DMS53 (cell line): ENCODE measurements at places on chromosomes 12 and 14.

GRCh38 chr12:108921946-108922345 is 42.1 kb downstream of the DAO start:
- DNase-seq, result peak; percentile 58

DNA sequence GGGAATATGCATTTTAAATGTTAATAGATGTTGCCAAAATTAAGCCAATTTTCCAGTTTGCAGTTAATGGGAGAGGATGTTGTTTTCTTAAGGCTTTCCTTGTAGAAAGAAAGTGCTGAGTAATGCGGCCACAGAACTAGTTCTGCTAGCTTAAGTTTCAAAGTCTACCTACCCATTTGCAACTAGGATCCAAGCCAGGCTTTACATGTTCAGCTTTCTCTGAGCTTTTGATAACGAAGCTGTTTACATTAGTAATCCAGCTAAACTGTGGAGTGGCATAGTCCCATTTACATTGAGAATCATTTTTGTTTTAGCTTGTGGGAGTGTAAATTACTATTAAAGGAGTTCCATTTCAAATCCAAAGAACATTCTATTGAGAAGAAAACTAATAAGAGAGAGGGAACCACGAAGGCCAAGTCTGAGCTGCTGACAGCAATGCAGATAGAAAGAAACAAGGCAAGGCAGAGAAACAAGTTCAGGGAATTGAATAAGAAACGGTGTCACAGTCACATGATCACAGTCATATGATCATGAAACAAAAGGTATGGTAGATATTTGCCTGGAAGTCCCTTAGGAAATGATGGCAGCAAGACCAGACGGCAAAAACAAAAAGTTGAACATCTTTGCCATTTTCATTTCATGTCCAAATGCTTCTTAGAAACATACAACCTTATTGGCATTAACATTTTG is 274.9 kb downstream of the PAWR start:
- peak; percentile 84 for DNase-seq

GRCh38 chr14:73392329-73393257 is 65.8 kb downstream of the NUMB start:
- no peak for DNase-seq

DNA sequence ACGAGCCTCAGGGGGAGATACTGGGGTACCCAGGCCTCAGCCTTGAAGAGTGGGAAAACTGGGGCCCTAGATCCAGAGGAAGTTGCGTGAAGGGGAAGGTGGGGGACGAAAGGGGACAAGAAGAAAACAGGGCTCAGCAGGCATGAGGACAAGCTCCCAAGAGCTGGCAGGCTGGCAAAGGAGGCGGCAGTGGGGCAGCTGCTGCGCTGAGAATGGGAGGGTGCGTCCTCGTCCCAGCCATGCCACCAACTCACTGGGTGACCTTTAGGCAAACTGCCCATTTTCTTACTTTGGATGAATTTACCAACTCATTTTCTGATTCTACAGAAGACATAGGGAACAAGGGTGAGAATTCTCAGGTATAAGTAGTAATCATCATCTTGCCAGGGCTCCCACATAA is 133.6 kb downstream of the TTC7B start:
- no peak for DNase-seq

DNA sequence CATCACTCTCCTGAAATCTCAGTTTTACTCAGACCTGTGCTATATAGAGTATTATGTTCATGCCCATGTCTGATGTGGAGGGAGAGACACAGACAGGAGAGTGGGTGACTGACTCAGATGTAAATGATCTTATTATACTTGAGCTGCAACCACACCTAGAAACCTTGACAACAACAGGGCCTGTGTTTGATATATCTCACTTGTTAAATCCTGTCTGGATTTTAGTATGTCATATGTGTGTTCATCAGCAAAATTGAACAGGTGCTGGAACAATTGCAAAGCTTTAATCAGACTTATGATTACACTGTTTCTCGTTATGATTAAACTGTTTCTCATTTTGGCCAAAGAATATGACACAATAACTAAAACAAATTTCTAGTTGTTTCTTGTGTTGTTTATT is 37.7 kb downstream of the DIP2B start:
- peak; percentile 51 for DNase-seq

DNA sequence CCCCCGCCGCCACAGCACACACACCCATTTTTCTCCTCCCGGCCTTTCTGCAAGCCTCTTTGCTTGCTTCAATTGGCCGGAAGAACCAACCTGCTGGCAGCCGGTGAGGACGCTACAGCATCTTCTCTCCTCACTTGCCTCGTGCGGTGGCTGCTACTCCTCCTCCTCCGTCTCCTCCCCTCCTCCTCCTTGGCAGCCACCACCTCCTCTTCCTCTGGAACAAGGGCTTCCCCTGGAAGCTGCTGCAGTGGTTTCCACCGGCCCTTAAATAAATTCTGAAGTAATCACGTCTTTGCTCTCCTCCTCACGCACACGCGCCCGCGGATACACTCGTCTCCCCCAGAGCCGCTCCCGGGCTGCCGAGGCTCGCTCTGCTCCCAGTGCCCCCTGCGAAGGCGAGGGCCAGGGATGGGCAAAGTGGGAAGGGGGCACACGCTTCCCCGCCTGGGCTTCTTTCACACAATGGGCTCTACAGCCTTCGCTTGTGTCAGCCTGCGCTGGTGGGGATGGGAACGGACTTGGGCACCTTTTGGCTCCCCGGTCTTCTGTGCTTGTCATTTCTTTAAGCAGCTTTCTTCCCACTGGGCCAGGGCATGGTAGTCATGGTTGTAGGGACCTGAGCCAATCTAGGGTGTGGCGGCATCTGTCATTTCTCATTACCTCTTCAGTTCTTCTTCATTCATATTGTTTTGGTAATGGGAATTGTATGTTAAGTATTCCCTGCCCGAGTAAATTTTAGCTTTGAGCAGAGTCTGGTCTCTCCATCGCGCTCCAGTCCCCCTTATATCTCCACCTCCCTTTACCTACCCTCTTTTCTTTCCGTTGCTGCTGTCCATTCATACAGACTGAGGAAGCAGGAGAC is at the start of gene PPFIA2:
Gene PPFIA2, minus strand, starts transcription at position 161 of the 862 bp plus-strand sequence.
- DNase-seq, result peak; percentile 80

DNA sequence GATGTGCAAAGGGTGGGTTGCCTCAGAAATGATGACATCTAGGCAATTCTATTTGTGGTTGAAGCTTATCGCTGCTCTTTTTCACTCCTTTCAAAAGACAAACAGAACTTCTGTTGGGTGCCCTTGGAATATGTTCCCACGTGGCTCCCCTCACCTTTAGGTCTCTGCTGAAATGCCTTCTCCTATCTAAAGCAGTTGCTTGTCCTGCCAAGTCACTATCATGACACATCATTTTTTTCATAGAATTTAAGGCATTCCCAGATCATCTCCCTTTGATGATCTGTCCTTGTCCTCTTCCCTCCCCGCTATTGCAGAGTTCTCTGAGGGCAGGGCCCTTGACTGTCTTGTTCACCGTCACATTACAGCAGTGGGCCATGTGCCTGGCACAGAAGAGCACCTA is 75.7 kb downstream of the PTPRB start:
- no peak for DNase-seq

- peak; percentile 81 for DNase-seq
These were observed 2.7 kb upstream of the FAM222A start for GRCh38 chr12:109710747-109711595.

GRCh38 chr12:44589697-44590096 is 286.4 kb downstream of the NELL2 start:
- DNase-seq, result peak; percentile 65

- DNase-seq, result peak; percentile 50
These were observed 58.3 kb upstream of the LTA4H start for GRCh38 chr12:96093543-96094196.

- peak; percentile 42 for DNase-seq
These were observed 858 bp upstream of the ANKRD13A start for GRCh38 chr12:109998241-109998903.

- DNase-seq, result no peak
These were observed 863.7 kb downstream of the LRFN5 start for GRCh38 chr14:42470427-42470719.

GRCh38 chr12:8446642-8447547 is 8.9 kb upstream of the CLEC6A start:
- no peak for DNase-seq

GRCh38 chr12:7369274-7369729 is 65.4 kb downstream of the ACSM4 start:
- DNase-seq, result peak; percentile 98

- DNase-seq, result peak; percentile 79
These were observed at the start of gene SCN8A for GRCh38 chr12:51591016-51591901. Gene SCN8A (plus strand): TSS chr12:51591233. CDS start chr12:51662818, 71,585 bp downstream.

GRCh38 chr14:53011053-53011462 is 60.2 kb upstream of the FERMT2 start:
- DNase-seq, result no peak

DNA sequence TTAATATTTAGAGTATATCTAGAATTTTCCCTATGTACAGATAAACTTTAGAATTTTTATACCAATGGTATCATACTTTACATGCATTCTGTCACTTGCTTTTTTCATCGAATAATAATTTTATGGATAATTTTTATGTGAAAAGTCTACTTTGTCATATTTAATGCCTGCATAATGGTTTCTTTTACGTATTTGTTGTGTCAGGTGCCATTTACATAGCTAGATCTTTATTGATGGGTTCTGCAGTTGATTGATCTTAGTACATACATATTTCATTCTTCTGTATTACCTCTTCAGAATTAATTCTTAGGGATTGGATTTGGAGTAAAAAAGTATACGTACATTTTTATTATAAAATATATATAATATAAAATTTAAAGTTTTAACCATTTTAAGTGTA is 77.7 kb upstream of the NEDD1 start:
- no peak for DNase-seq

DNA sequence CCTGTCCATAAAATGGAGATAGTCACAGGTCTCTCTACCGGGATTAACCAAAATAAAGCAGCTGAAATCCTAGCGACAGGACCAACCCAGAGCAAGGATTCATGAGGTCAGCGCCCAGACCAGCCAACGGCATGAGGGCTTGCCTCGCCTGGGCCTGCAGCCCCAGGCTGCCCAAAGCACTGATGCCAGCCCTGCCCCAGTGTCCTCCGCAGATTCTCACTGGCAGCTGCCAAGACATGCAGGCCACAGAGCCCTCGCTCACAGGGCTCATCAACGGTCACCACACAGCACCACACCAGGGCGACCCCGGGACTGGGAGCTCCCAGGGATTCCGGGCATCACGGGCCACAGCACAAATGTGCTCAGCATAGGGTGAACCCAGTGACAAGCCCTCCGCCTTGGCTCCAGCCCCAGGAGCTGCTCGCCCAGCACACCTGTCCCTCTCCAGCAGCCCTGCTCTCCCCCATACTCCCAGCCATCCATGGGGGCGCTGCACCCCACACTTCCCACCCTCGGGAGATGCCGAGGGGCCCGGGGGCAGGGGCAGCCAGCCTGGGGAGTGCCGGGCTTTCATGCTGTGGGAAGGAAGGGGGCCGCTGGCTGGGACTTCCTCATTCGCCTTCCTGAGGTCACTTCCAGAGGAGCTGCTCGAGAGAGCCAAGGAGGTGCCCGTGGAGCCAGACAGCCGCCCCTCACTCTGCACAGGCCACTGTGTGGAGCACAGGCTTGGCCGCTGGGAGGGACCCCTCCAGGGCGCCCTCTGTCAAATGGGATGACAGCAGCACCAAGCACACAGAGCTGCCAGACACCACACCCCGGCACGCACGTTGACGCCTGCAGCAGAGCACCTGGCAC is 14.1 kb downstream of the RAB35 start:
- DNase-seq, result no peak

GRCh38 chr14:58166005-58166983 is 14.3 kb upstream of the ARMH4 start:
- DNase-seq, result peak; percentile 88

DNA sequence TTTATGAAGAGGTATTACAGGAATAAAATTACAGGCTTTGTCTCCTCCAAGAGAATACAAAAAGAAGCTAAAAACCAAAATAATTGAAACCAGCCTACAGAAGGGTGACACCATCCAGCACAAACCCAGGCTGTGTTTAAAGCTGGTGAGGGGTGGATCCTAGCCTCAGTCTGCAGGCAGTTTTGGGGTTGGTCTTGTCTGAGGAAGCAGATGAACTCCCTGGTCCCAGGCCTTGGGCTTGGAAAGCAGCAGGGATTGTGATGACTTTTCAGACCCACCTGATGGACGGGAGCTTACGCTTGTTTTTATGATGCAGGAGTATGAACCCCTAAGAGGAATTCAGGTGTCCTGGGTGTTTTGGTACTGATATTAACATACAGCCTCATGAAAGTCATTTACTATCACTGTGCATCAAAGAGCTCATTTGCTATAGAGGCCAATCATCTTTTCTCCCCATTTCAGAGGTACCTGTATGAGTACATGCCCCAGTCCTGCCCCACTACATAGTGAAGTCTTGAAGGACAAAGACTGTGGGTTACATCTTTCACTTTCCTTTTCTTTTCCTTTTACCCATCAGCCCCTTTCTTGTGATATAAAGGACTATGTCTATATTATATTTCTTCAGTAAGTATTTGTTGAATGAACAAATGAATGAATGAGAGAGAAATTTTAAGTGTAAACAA is 18.1 kb downstream of the PRICKLE1 start:
- no peak for DNase-seq

- DNase-seq, result peak; percentile 22
These were observed 17.7 kb upstream of the PGF start for GRCh38 chr14:74973003-74973653.

- DNase-seq, result no peak
These were observed 42.3 kb downstream of the TTC9 start for GRCh38 chr14:70683983-70684382.

DNA sequence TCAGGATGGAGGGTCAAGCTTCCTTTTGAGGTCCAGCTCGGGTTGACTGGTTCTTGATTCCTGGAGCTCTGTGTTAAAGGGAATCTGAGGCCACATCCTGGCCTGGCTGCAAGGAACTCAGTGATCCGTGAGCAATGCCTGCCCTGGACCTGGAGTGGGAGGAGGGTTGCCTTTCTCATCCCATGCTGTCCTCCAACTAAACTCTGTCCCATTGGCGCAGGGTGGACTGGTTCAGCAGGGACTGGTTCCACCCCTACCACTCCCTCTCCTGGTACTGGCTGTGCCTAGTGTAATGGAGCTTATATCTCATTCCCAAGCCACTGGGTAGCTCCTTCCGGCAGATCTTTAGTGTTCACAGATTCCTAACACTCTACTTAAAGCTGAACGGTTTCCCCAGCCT is 3.9 kb upstream of the CMKLR1 start:
- peak; percentile 11 for DNase-seq

DNA sequence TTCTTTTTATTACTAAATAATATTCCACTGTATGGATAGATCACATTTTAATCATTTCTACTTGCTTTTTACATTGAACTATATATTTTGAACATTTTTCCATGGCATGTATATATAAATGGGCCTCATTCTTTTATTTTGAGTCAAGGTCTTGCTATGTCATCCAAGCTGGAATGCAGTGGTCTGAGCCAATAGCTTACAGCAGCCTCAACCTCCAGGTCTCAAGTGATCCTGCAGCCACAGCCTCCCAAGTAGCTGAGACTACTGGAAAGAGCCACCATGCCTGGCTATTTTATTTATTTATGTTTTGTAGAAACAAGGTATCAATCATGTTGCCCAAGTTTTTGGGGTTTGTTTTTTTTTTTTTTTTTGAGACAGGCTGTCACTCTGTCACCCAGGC is 7.6 kb downstream of the FCF1 start:
- no peak for DNase-seq

DNA sequence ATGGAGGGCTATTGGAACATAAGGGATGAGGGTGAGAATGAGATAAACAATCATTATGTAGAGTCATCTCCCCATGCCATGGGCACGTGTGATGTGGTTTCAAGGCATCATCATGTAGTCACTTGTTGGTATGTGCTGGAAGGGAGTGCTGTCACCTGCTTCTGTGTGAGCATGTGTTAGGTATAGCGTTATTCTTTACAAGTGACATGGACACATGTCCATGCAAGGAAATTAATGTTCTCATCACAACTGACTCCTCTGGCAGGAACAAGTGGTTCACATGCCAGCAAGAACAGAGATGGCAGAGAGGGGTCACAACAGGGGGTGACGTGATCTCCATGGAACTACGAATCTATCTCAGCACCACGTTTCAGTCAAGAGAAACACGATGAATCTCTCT is 815.8 kb downstream of the BCL11B start:
- no peak for DNase-seq
